Fibroblast of the conjunctiva (primary cell): ENCODE measurements at places on chromosomes 5 and 9.
A peak's percentile ranks its signal among the peaks of the same experiment; 100 is the strongest.

DNA sequence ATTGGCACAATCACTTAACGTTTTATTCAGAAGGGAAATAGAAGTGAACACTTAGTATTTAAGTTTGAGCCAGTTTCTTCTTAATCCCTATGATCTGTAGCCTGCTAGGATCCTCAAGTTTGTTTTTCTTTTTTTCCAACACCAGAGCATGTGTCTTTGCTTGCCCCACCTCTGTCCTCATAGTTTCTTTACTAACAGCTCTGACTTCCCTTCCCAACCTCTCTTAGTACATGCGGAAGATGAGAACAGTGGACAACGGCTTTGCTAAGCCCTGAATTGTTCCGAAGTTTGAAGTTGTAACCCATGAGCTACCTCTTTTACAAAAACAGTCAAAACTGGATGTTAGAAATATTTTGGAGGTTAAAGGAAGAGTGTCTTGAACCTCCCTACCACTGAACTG lies 61.7 kb upstream of the TAF11L2 start:
- no peak for DNase-seq

- DNase-seq: no peak
Observed at GRCh38 chr9:22036866-22037626, 27.9 kb upstream of the CDKN2B start.

DNA sequence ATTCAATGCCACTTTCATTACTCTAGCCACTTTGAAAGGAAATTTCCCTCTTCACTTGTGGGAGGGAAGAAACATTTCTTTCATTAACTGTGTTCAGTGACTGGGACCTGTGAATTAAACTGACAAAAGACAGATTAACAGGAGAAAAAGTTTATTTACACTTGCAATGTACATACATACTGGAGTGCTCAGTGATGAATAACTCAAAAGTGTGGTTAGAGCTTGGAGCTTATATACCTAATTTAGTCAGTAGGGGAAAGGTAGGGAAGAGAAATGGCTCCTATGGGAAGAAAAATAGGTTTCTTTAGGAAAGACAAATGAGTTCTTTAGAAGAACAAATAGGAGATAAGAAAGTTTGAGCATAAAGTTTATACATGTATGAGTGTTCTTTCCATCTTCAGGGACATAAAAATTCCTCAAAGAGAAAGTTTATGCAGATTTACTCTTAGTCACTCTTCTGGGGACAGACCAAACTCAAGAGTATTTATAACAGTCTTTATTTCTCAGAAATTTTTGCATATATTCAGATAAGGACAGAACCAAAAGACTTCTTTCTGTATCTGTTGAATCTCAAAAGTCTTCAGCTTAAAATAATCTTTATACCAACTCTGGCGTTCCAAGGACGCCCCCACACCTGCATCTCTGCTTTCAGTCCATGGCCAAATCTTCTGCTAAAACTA lies 120.0 kb upstream of the RAI14 start:
- no peak for DNase-seq

GRCh38 chr5:103393101-103393754 lies 134.7 kb downstream of the MACIR start:
- no peak for DNase-seq

- no peak for DNase-seq
Observed at GRCh38 chr9:1440256-1440655, 390.1 kb downstream of the DMRT2 start.

DNA sequence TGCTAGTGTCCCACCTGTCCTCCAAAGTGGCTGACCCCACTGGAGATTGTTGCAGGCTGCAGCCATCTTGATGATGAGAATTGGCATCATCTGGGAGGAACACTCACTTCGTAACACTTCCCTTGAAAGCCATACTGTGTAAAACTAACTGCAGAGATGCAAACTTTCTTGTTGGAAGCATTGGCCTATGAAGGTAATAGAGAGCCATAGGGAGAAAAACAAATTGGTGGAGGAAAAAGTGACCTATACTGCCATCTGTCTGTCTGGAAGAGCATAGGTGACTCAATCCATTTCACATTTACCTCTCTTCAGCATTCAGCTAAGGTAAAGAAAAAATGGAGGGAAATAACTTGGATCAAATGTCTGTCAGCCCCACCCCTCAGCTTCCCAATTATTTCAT lies 473.4 kb downstream of the NTRK2 start:
- no peak for DNase-seq

DNA sequence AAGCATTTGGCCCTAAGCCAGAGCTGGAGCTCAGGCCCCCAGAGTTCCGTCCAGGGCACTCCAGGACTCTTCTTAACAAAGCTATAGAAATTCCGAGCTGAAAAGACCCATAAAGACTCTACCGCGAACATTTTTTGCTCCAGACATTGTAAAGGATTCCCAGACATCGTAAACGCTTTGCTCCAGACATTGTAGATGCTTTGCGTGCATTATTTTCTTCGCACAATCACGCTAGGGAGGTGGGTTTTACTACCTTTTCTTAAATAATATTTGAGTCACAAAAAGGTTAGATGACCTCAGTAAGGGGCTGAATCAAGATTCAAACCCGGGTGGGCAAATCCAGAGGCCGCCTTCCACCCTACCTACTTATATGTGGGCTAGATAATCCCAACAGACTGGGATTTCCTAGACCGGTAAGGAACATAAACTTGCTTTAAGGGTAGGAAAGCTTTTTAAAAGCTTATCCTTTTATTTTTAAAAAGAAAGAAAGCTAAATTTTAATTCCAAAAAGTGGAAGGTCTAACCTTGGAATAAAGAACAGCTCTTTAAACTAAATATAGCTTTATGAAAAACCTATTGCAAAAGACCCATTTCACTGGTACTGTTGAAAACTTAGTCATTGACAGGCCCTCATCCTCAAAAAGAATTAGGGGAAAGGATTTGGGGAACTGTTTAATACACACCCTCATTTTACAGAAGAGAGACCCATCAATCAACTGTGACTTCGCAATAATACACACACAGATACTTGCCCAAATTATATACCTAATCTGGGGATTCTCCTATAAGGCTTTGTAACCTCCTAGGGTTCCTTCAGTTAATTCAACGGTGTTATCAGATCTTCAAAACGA lies 822 bp upstream of the TNIP1 start:
- DNase-seq: no peak

DNA sequence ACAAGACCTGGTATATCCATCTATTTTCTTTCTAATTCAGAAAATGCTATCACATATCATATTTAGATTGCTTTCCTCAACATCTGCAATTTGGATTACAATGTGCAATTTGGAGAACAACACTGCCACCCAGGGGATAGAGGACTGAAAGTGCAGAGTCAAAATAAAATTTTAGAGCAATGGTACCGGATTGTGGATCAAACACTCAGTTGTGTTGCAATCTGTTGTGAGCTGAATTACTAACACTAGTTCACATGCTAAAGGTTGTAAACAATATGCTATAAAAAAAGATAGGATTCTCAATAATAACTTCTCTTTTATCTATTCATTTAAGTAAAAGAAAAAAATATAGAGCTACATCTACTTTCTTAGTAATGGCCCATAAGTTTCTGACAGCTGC lies 11.9 kb upstream of the SRFBP1 start:
- peak; percentile 47 for DNase-seq

GRCh38 chr5:75435096-75435495 lies 76.3 kb downstream of the CERT1 start:
- DNase-seq: no peak

GRCh38 chr9:20191228-20191840 lies 402.5 kb upstream of the SLC24A2 start:
- no peak for DNase-seq

DNA sequence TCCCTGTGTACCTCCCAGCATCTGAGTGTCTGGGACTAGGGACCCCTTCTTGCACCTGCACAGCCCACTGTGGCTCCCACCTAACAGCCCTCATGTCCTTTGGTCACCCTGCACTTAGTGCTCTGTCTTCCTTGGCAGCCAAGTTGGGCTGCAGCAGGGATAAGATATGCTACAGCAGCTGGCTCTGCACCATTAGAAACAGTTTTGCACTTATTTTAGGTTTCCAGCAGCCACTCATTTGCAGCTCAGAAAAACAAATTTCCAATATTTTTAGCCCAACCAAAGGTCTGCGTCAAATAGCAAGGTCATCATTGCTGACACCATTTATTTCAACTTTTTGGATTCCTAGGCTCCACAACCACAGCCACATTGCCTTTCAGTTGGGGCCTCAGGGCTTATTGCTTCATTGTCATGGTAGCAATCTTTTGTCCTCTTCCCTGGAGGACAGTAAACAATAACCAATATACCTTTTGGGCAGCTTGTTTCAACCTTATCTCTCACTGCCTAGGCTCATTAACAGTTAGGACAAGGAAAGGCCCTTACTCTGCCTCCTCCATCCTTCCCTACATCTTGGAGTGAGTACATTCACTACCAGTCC lies 263.9 kb downstream of the COX7C start:
- DNase-seq: no peak

DNA sequence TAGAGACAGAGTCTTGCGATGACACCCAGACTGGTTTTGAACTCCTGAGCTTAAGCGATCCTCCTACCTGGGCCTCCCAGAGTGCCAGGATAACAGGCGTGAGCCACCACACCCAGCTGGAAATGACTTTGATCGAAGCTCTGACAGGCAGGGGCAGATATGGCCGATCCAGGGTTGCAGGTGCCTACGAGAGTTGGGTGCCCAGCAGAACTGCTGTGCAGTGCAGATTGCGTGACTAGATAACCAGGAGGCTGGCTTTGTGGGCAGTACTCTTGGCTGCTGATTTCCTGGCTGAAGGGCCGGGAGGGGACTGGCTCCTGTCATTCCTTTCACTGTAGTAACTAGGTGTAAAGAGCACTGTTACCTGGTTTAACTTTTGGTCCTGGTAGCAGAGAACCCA lies 11.8 kb downstream of the TBC1D13 start:
- no peak for DNase-seq

- DNase-seq: no peak
Observed at GRCh38 chr9:75950998-75951397, 60.5 kb downstream of the PCSK5 start.

DNA sequence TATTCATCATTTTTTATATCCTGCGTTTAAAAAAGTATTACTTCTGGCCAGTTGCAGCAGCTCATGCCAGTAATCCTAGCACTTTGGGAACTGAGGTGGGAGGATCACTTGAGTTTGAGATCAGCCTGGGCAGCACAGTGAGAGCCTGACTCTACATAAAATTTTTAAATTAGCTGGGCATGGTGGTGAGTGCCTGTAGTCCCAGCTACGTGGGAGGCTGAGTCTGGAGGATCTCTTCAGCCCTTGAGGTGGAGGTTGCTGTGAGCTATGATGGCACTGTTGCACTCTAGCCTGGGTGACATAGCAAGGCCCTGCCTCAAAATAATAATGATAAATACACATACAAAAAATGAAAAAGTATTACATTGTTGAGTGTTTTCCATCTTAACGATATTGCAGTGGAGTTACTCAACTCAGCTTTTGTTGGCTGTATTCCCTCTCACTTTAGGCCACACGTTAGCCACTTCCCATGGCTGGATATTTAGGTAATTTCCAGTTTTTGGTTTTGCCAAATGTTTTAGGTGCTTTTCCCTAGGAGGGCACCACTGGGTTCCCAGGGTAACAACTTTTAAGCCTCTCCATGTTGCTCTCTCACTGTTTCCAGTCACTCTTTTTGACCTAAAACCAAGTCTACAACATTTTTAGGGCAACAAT lies 20.6 kb downstream of the SHB start:
- DNase-seq: no peak

DNA sequence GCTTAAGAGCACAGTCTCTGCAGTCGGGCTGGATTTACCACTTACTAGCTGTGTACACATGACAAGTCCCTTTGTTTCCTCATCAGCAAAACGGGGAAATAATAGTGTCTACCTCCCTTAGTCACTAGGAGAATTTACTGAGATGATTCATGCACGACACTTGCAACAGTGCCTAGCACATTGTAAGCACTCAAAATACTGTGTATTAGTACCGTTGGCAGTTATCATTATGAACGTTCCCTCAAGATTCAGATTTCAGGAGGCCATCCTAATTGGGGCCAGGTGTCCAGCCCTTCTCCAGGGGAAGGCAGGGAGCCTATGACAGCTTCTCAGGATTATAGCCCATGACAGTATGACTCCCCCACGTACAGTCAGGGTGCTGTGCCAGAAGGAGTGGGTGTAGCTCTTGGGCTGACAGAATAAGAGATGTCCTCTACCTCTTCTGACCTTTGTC lies 164.3 kb downstream of the DOCK2 start:
- DNase-seq: no peak

DNA sequence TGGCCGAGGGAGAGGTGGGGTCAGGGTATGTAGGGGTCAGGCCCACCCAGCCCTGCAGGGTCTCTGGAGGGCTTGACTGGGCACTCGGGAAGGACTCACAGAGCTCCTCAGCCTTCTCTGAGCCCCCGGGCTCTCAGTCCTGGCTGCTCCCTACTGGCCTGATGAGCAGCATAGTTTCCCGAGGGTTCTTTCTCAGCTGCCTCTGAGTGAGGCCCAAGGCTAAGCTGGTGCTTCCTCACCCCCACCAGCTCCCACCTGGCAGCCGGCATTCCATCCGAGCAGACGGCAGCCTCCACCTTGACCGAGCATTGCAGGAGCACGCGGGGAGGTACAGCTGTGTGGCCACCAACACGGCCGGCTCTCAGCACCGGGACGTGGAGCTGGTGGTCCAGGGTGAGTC lies 56.0 kb downstream of the HMCN2 start:
- DNase-seq: no peak
